ENCODE measurements at places on chromosomes 1 and 21. TPM values are rescaled to one million over a fixed set of nuclear protein-coding genes. Genes with fewer than 3 reads are reported as not detected.

The TMPRSS3 gene
- 0.71 TPM for total RNA-seq

The TEX38 gene
- total RNA-seq, result not detected

The RNU1-1 gene
- 3,598 TPM for total RNA-seq

The RGS13 gene
- not detected for total RNA-seq

The IGSF9 gene
- 23.4 TPM for total RNA-seq

The BCAN gene
- total RNA-seq, result 10.3 TPM

The RCAN3 gene
- total RNA-seq, result 21.8 TPM

The FCAMR gene
- total RNA-seq, result not detected

The MRPL9 gene
- 75.0 TPM for total RNA-seq

The FYB2 gene
- total RNA-seq, result not detected

The AMY2B gene
- total RNA-seq, result 9.9 TPM

The ESPN gene
- 25.7 TPM for total RNA-seq

The RAP1GAP gene
- 4.8 TPM for total RNA-seq

The GPR157 gene
- total RNA-seq, result 0.76 TPM

The KANK4 gene
- total RNA-seq, result not detected

The LIN9 gene
- 7.1 TPM for total RNA-seq

The NPHS2 gene
- not detected for total RNA-seq

The IL19 gene
- total RNA-seq, result not detected
